ENCODE measurements at places on chromosomes 13 and 19.
A peak's percentile ranks its signal among the peaks of the same experiment; 100 is the strongest.

DNA sequence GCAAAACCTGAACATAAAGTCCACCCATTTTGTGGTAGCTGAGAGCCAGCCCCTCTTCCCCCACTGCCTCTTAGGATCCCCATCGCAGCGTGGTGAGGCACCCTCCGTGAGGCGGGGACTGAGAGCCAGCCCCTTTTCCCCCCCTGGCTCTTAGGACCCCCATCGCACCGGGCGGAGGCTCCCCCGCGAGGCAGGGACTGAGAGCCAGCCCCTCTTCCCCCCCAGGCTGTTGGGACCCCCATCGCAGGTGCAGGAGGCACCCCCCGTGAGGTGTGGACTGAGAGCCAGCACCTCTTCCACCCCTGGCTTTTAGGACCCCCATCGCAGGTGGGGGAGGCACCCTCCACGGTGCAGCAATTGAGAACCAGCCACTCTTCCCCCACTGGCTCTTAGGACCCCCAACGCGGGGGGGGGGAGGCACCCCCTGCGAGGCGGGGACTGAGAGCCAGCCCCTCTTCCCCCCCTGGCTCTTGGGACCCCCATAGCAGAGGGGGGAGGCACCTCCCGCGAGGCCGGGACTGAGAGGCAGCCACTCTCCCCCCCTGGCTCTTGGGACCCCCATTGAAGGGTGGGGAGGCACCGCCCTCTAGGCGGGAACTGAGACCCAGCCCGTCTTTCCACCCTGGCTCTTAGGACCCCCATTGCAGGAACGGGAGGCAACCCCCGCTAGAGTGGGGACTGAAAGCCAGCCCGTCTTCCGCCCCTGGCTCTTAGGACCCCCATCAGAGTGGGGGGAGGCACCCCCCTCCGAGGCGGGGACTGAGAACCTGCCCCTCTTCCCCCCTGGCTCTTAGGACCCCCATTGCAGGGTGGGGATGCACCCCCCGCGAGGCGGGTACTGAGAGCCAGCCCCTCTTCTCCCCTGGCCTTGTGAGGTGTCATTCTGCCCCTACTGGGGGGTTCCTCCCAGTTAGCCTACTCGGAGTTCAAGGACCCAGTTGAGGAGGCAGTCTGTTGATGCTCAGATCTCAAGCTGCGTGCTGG lies 366.4 kb upstream of the SPRY2 start:
- no peak for DNase-seq

DNA sequence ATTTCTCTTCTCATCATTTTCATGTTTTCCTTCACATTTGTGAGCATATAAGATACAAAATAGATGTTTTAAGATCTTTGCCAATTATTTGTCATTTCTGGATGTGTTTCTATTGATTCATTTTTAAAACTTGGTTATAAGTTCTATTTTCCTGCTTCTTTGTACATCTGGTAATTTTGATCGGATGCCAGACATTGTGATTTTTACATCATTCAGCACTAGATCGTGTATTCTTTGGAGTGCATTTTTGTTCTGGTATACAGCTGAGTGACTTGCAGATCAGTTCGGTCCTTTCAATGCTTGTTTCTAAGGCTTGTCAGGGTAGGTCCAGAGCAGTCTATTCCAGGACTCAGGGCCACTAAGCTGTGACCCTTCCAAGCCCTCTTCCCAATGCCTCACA lies 198.2 kb downstream of the KLF12 start:
- DNase-seq: no peak

DNA sequence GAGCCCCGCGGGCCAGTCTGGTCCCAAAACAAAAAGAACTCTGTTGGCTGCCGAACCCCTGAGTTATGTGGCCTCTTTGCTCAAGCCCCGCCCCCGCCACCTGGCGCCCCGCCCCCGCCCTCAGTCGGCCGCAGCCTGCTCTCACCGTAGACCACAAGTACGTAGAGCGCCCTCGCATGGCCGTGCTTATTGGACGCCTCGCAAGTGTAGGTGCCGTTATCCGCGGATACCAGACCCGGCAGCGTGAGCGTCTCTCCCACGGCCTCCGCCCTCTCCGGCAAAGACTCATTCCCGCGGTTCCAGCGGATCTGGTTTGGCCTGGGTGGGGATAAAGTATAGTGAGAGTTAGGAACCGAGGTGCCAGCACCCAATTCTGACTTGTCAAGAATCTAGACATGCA lies 5.5 kb upstream of the ZNF428 start:
- DNase-seq: peak; percentile 86

GRCh38 chr13:80630685-80631121 lies 289.8 kb upstream of the SPRY2 start:
- no peak for DNase-seq

- no peak for DNase-seq
Measured at GRCh38 chr13:91058066-91058465, 289.4 kb upstream of the MIR17HG start.

GRCh38 chr13:33328701-33329100 lies 43.1 kb upstream of the STARD13 start:
- DNase-seq: no peak

DNA sequence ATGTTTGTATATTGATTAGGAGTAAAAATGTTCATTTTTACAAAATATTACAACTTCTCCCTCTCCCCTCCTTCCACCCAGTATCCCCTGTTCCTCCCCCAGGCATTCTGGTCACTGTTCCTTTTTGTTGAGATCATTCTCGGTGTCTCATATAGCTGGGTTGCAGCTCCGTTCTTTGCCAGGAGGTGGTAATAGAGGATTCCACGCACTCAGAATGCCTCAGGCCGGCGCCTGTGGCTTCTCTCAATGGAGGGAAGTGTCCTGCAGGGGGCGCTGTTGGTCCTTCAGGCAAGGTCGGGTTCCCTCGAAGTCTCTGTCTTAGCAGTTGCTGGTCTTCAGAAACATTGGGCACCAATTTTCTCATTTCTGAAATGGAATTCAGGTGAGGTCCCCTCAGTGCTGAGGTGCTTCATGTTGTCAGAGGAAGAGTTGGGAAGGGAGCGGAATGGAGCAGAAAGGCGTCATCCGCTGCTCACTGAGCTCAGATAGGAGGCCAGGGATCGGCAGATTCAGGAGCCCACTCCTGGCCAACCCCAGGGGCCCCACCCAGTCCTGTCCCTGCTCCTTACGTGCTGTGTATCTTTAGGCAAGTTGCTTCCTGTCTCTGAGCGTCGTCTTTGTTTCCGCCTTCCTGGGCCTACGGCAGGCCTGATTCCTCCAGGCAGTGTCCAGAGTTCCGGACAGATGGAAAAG lies 10.3 kb upstream of the GARIN5A start:
- DNase-seq: peak; percentile 75

GRCh38 chr13:112704308-112705145 lies 14.7 kb downstream of the ATP11A start:
- no peak for DNase-seq

GRCh38 chr19:42206871-42207755 lies 10.4 kb downstream of the DEDD2 start:
- no peak for DNase-seq

DNA sequence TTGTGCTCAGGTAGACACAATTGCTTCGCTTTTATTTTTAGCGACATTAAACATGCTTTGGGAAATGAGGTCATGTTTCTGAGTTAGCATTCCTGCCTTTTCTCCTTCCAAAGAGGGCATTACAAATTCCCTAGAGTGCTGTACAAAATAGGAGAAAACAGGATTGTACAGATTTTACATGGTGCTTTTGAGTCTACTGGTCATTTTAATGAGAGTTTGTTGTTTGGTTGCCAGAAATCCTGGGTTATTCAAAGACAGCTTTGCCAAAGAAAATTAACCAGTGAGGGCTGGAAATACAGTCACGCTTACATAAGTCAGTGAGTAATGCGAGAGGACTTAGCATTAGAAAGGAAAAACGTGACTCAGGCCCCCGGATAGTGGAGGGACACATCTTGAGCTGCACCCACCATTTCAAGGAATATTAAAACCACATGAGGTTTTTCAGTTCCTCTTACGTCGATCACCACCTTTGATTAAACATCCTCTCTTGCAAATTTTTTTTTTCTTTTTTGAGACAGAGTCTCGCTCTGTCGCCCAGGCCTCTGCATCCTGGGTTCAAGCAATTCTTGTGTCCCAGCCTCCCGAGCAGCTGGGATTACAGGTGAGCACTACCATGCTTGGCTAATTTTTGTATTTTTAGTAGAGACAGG lies 55.4 kb downstream of the SACS start:
- DNase-seq: peak; percentile 61

DNA sequence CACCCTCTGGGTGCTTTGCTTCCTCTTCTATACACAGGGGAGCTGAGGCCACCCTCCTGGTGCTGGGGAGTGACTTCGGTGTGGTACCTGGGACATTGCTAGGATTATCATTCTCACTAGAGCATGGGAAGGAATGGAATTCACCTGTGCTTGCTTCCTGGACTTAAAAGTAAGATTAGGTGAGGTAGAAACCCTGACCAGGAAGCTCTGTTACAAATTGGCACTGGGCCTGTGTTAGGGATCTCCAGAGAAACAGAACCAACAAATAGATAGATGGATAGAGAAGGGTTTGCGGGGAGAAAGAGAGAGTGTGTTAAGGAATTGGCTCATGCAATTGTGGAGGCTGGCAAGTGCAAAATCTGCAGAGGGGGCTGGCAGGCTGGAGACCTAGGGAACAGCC lies 13.9 kb upstream of the SIAH3 start:
- DNase-seq: no peak

GRCh38 chr19:55586976-55587668 lies 6.5 kb upstream of the ZNF579 start:
- peak; percentile 94 for DNase-seq

- no peak for DNase-seq
Measured at GRCh38 chr19:48950830-48951519, 3.7 kb upstream of the BAX start.

- peak; percentile 24 for DNase-seq
Measured at GRCh38 chr19:6772866-6773322, 386 bp downstream of the VAV1 start.

DNA sequence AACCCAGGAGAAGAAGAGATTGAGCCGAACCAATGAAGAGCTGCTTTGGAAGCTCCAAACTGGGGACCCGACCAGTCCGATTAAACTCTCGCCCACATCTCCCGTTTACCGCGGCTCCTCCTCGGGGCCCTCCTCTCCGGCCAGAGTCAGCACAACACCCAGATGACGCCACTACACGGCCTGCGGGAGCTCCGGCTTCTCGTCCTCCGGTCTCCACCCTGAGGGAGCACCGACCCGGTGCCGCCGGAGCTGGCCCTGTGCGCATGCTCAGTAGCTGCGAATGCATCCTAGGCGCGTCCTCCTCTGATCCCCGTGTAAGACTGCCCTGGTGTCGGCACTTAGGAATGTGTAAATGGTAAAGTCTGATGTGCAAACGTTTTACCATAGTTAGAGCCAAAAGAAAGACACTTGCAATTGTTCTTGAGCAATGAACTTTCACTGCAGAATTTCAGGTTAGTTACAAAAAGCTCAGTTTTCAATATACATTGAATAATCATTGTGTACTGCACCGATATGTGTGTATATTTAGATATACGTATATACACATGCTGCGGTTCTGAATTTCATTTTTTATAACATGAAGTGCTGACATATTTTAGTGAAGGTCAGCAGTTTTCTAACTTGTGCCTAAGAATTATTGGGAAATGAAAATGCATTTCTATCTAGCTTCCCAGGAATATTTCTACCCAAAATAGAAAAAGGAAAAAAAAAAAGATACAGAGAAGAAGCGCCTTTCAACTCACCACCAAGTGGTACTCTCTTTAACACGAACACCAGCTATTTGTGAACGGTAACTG lies 92.2 kb downstream of the SLC7A1 start:
- no peak for DNase-seq

Measured in stimulated activated CD4-positive, alpha-beta T cell treated with anti-CD3 and anti-CD28 coated beads, Interleukin-2, amount 100 ng/mL, for 24 hours (primary cell).